ENCODE measurements at places on chromosomes 2 and 18.

DNA sequence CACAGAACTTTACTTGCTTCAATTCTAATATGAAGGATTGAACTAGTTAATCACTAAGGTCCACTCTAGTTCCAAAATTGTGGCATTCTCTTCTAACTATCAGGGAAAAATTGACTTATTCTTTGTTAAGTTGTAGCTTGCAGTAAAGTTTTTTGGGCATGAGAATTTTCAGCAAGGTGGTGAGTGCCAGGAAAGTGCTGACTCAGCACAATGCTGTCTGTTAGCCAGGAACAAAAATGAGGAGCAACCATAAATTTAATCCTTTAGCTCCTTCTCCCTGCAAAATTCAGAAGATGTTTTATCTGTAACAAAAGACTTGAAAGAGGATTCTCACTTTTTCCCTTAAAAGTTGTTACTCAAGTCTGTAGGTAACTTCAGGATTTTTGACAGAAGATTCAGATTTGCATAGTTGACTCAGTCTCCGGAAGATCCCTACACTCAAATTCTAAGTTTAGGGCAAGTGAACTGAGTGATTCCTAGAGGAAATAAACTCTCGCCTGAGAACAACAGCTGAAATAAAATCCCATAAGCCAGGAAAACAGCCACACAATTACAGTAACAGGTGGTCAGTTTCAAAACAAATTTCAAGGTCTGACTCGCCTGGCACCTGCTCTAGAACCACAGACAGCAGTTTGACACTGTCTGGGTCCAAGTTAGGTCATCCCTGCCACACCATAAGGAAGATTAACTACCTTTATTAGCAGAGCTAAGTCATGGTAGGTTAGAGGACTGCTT, 20.2 kb upstream of the DARS1 start:
- DNase-seq, result no peak

DNA sequence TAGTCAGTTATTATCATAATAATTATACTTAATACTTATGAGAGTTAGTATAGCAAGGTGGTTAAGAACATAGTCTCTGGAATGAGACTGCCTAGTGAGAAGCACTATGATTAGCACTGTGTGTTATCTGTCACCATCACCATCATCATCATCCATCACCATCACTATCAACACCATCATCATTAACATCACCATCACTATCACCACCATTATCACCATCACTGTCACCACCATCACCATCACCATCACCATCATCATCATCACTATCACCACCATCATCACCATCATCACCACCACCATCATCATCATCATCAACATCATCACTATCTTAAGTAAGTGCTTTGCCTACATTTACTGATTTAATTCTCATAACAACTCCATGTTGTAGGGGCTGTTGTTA, 39.6 kb downstream of the SRSF7 start:
- no peak for DNase-seq

DNA sequence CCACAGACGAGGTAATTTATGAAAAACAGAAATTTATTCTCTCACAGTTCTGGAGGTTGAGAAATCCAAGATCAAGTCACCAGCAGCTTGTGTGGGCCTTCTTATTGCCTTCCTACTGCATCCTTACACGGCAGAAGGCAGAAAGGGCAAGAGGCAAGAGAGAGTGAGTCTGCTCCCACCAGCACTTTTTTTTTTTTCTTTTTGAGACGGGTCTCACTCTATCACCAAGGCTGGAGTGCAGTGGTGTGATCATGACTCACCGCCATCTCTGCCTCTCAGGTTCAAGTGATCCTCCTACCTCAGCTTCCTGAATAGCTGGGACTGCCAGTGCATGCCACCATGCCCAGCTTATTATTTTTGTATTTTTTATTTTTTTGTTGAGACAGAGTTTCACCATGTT, 78.5 kb upstream of the HK2 start:
- no peak for DNase-seq

DNA sequence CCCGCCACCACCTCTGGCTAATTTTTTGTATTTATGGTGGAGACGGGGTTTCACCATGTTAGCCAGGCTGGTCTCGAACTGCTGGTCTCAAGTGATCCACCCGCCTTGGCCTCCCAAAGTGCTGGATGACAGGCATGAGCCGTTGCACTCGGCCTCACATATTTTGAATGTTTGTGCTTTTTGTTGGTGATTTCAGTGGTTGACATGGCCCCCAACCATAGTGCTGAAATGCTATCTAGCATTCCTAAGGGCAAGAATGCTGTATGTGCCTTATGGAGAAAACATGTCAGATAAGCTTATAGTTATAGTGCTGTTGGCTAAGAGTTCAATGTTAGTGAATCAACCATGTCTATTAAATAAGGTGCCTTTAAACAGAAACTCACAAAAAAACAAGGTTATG, 8.9 kb downstream of the ZAP70 start:
- no peak for DNase-seq

- DNase-seq, result no peak
These were observed 152.9 kb downstream of the FAM124B start for GRCh38 chr2:224248944-224249371.

- peak; percentile 77 for DNase-seq
These were observed 405 bp downstream of the SP3 start for GRCh38 chr2:173964565-173965371.

GRCh38 chr2:111227716-111228141, 107.0 kb downstream of the BCL2L11 start:
- no peak for DNase-seq

- DNase-seq, result no peak
These were observed 33.6 kb upstream of the ZSWIM2 start for GRCh38 chr2:186882511-186883071.

DNA sequence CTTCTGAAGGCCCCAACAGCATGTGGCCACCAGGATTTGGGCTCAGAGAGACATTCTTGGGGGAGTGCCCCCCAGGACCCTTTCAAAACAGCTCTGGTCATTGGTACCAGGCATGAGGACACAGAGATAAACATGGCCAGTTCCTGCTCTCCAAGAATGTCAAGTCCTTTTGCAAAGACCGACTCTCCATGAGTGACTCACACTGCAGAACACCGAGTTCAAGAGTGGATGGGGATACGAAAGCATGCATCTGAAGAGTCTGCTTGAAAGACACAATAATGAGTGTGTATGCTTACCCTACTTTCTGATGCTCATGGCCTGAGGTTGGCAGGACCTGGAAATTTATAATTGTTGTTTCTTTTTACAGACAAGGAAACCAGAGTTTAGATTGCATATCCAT, 450.6 kb downstream of the TSN start:
- no peak for DNase-seq

DNA sequence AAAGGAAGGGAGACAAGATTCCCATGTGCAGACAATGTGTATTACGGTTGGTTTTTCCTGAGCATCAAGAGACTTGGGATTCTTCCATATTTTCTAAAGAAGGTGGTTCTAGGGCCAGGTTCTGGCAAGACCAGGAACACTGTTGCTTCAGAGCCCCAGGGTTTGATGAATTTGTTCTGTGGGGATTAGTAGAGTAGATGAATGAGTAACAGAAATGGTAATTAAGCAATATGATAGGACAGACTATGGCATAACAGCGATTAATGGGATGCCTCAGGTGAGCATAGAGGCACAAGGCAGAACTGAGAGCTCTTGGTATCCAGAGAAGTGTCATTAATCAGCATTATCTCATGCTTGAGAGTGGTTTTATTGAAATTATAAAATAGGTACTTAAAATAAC, 82.8 kb upstream of the PNPT1 start:
- DNase-seq, result no peak

- DNase-seq, result no peak
These were observed 31.0 kb downstream of the TGIF1 start for GRCh38 chr18:3480827-3481573.

GRCh38 chr2:63035169-63035568, 15.5 kb upstream of the OTX1 start:
- no peak for DNase-seq

GRCh38 chr2:71971493-71971892, 176.2 kb downstream of the CYP26B1 start:
- no peak for DNase-seq

DNA sequence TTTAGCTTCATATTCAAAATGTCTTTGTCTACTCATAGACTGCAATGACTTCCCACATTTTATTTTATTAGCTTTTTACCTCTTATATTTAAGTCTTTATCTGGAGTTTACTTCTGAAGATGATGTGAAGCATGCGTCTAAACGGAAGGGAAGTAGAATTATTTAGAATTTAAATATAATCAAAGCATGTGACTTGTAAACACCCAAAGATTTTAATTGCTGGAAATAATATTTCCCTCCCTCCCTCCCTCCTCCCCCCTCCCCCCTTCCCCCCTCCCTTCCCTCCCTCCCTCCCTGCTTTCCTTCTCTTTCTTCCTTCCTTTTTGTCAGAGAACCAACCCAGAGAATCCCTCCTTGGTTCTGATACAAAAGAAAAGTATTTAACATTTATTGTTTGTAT, 2.1 kb upstream of the LANCL1 start:
- no peak for DNase-seq
